ENCODE measurements at places on chromosomes 7 and 10. TPM values are rescaled to one million over a fixed set of nuclear protein-coding genes. Genes with fewer than 3 reads are reported as not detected.

The CAV2 gene
- total RNA-seq: 112 TPM

The WNT8B gene
- 0.10 TPM for total RNA-seq

The PIK3AP1 gene
- 1.3 TPM for total RNA-seq

The LIPM gene
- total RNA-seq: not detected

The AMPH gene
- not detected for total RNA-seq

The PPP1R9A gene
- 3.6 TPM for total RNA-seq

The POLR1F gene
- 44.1 TPM for total RNA-seq

The VIPR2 gene
- 0.30 TPM for total RNA-seq

The CLCN1 gene
- total RNA-seq: not detected

The PRKAG2 gene
- total RNA-seq: 22.1 TPM

The HGF gene
- not detected for total RNA-seq

All from NCI-H460 (cell line).